Amniotic epithelial cell (primary cell): ENCODE measurements at places on chromosomes 12 and 14.

- no peak for DNase-seq
Measured at GRCh38 chr14:71373773-71374172, 466.5 kb downstream of the PCNX1 start.

GRCh38 chr12:78725951-78726580 is 138.5 kb upstream of the SYT1 start:
- no peak for DNase-seq

DNA sequence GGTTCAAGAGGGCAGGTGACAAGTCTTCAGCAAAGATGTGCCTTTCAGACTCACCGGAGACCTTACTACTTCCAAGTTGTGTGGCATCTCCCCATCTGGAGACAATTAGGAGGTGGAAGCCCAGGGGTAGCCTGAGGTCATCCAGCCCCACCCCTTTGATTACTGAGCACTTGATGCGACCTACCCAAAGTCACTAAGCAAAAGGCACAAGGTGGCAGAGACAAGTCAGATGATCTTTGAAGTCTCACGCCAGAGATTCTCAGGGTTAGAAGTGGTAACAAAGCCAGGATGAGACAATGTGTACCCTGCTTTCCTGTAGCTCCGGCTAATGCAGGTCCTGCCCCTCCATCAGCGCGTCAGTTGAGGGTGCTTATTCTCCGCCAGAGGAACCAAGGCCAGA is 1.4 kb upstream of the FOXN3 start:
- DNase-seq = no peak

GRCh38 chr12:59710004-59710628 is 114.3 kb downstream of the SLC16A7 start:
- peak; percentile 1 for DNase-seq

GRCh38 chr14:60332869-60333268 is 83.8 kb downstream of the PPM1A start:
- no peak for DNase-seq

DNA sequence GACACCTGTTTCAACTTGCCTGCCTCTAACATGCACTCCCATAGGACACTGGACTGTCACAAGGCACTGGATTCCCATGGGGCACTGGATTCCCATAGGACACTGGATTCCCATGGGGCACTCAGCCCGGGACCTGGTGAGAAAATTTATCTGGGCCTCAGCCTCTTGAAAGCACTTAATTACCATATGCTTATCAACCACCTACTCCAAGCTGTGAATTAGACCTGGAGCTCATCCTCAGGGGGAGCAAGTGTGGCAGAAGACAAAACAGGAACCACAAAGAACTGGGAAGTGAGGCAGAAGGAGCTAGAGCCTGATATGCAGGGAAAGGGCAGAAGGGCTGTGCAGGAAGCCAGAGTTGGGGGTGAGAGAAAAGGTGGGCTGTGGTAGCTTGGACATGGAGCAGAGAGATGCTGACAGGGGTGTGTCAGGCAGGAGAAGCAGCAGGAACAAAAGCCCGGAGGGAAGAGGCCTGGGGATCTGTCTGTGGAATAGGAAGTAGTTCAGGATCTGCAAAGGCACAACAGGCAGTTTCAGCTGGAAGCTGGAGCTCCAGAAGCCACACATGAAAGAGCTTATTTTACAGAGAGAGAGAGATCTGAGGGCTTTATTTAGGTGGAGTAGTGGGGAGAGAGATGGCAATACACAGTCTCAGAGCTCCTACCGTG is 3.1 kb downstream of the KRT82 start:
- DNase-seq = no peak

- no peak for DNase-seq
Measured at GRCh38 chr14:34453226-34453625, 8.8 kb downstream of the SPTSSA start.

GRCh38 chr12:76680940-76681339 is 83.0 kb upstream of the ZDHHC17 start:
- no peak for DNase-seq

- peak; percentile 94 for DNase-seq
Measured at GRCh38 chr12:110141389-110141788, 17.2 kb downstream of the IFT81 start.

DNA sequence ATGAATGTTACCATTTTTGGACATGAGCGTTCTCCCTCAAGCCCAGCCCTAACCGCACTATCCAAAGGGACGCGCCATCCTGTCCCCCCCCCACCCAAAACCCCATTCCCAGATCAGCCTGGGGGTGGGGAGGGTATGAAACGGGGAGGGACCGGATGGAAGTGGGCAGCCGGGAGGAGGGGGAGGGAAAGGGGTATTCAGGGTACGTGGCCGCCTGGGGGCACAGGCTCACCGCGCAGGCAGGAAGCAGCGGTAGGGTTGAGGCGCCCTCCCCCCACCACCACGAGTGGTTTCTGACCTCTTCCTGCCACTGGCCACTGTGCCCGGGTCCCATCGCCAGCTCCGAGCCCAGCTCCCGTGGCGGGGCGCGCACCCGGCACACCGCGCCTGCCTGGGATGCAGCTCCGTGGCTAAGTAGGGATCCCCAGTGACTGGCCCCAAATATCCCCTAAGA is 1.4 kb downstream of the ACTN1 start:
- peak; percentile 84 for DNase-seq

DNA sequence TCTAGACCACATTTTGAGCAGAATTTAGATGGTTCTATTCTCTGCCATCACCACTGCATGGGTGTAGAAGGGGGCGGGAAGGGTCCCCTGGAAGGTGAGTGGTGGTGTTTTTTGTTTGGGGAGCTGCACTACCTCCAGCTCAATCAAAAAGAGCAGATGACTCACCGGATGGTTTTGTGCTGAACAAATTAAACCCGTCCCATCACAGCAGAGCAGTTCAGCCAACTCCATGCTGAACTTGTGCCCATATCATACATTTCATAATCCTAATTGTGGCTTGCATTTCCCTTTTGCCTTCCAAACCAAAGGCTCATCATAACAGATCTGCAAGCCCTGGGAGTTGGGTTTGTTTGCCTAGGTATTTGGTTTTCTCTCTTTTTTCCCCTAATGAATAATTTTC is 53.0 kb upstream of the RPH3A start:
- DNase-seq = no peak

- no peak for DNase-seq
Measured at GRCh38 chr14:64210216-64210615, 84.0 kb downstream of the ESR2 start.

DNA sequence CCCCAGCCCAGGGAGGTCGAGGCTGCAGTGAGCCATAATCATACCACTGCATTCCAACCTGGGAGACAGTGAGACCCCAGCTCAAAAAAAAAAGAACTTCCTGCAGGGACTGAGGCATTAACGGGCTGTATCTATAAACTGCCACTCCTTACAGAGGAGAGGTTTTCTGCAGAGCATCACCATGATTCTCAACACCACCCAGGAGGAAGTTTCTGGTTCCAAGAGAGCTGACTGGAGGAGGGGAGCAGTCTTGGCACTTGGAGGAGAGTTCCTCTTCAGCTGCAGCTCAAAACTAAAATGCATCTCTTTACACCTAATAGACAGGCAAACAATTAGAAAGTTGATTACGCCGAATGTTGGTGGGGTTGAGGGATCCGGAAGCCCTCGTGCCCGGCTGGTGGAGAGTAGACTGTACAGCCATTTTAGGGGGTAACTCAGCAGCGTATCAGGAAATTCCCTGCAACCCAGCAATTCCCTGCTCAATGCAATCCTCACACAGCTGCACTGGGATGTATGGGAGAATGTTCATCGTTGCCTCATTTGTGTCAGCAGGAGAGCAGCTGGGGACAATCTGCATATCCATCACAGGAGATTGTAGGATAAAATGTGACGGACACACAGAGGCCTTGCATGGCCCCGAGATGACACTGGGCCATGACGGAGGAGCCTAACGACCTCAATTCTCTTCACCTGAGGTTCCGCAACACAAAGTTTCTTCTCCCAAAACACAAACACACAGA is 36.6 kb downstream of the ACTN1 start:
- DNase-seq = peak; percentile 24

GRCh38 chr12:53844994-53845844 is 93.4 kb upstream of the HOXC13 start:
- peak; percentile 39 for DNase-seq

DNA sequence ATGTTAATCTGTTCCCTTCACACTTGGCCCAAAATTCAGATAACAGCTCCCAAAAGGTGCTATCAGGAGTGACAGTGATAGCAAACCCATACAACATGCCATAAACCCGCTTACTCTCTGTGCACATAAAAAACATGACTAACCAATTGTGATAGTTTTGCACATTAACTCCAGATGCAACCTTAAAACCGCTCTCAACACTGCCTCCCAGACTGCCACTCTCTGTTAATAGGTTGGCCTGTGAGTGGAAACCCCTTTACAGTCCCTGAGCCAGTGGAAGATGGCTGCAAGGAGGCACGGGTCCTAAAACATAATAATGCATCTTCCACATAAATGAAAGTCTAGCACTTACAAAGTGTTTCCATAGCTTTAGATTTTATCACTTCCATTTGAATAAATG is 12.0 kb upstream of the TMTC1 start:
- DNase-seq = no peak

DNA sequence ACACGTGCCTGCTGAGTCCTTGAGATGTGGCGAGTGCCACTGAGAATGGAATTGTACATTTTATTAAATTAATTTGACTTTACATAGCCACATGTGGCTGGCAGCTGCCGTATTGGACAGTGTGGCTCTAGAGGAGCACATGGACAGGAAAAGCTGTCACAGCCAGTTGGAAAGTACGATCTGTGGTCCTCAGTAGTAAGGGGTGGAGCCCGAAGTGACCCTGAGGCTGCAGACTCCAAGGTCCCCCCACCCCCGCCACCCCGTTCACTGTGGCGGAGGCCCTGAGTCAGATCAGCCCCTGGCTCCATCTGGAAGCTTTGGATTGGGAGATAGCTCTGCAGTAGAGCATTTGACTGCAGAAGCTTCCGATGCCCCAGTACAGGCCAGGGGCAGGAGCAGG is 25.8 kb upstream of the BEGAIN start:
- DNase-seq = no peak

DNA sequence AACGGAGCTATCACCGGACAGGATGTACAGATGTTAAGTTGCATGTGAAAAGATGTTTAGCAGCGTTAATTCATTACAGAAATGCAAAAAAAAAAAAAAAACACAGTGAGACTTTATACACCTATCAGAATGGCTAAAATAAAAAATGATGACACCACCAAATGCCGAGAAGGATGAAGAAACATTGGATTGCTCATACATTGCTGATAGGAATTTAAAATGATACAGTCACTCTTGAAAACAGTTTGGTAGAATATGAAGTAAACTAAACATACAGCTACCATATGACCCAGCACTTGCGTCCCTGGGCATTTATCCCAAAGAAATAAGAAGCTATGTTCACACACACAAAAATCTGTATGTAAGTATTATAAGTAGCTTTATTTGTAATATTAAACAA is 574.1 kb downstream of the SLC16A7 start:
- DNase-seq = peak; percentile 41
